ENCODE measurements at places on chromosomes 7 and 10.
A peak's percentile ranks its signal among the peaks of the same experiment; 100 is the strongest.

- H3K36me3 ChIP-seq: no peaks in the 10 kb centered on the region
- H3K27ac ChIP-seq: no peak overlapping the region
Measured at GRCh38 chr10:121337427-121337826, 260.8 kb downstream of the FGFR2 start.

DNA sequence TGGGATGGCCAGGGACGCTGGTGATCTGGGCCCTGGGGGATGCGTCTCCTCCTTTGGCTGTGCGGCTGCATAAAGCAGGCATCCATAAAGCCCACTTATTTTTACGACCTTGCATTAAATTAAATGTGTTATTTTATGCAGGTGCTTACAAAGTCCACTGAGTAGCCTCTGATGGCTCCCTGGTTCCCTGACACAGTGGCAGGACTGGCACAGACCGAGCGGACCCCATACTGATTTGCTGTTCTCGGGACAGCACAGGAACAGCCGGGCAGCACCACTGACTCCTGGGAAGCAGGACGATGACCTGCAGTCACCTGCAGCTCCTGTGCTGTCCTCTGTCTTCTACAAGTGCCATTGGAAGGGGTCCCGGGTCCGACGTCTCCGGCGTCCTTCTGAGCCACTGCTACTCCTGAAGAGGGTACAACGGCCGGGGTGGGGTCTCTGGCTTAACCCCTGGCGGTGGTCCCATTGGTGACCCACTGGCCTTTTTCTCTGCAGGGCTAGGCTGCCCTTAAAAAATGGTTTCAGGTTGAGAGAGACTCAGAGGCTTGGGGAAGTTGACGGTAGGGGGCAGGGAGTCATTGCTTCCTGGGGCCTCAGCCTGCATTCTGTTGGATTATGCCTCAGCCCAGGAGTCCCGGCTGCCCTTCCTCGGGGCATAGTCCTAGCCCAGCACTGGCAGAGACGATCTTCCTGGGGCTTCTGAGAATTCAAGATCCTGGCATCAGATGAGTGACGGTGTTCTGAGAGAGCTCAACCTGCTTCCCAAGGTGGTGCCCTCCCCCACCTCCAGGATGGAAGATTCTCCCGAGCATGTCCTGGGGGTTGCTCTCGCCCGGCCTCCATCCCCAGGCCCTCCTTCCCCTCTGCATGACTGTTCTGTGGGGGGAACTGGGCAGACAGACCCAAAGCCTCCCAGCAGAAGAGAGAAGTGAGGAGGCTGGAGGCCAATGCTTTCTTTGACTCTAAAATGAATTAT lies 330.1 kb downstream of the ADARB2 start:
- H3K36me3 ChIP-seq: no peaks in the 10 kb centered on the region
- H3K4me3 ChIP-seq: no peak overlapping the region
- no peak overlapping the region for H3K27ac ChIP-seq

- no peaks in the 10 kb centered on the region for H3K36me3 ChIP-seq
- H3K27me3 ChIP-seq: no peaks in the 10 kb centered on the region
- H3K4me1 ChIP-seq: no peaks in the 10 kb centered on the region
- no peak overlapping the region for H3K4me3 ChIP-seq
- no peak for DNase-seq
Measured at GRCh38 chr10:124516181-124516580, 54.6 kb downstream of the LHPP start.

GRCh38 chr10:70596860-70597809 lies 5.4 kb downstream of the PRF1 start:
- no peak for DNase-seq
- H3K27me3 ChIP-seq: no peaks in the 10 kb centered on the region
- H3K4me1 ChIP-seq: no peaks in the 10 kb centered on the region
- no peak overlapping the region for H3K4me3 ChIP-seq
- H3K36me3 ChIP-seq: no peaks in the 10 kb centered on the region
- no peak overlapping the region for H3K27ac ChIP-seq

- peak overlapping the region; percentile 62 for H3K27ac ChIP-seq
- no peaks in the 10 kb centered on the region for H3K36me3 ChIP-seq
- no peaks in the 10 kb centered on the region for H3K27me3 ChIP-seq
- peaks cover 5% of the 10 kb centered on the region for H3K4me1 ChIP-seq
- H3K4me3 ChIP-seq: no peak overlapping the region
Measured at GRCh38 chr7:22724861-22725260, 2.1 kb upstream of the IL6 start.

DNA sequence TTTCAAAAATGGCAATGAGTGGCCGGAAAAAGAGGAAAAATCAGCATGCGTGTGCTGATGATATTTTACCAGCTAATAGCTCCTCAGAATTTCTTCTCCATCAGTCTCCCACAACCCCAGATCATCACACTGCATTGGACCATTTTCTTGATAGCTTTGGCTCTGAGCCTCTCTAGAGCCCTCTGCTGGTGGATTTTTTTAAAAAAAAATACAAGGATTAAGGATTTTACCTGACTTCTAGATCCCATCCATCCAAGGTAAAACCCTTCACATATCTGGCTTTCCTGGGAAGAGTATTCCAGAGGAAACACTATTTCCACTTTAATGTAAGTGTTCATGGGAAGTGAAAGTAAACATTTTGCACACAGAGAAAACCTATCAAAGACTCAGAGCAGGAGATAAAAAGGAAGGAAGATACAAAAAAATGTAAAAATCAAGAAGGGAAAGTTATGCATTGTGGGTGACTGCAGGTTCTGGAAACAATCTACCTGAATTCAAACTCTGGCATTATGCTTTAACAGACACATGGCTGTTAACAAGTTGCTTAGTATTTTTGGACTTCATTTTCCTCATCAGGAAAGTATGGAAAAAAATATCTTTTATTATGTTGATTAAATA lies 380.9 kb downstream of the LRRTM3 start:
- H3K4me3 ChIP-seq: no peak overlapping the region
- no peaks in the 10 kb centered on the region for H3K27me3 ChIP-seq
- H3K4me1 ChIP-seq: no peaks in the 10 kb centered on the region
- H3K36me3 ChIP-seq: no peaks in the 10 kb centered on the region
- no peak overlapping the region for H3K27ac ChIP-seq

DNA sequence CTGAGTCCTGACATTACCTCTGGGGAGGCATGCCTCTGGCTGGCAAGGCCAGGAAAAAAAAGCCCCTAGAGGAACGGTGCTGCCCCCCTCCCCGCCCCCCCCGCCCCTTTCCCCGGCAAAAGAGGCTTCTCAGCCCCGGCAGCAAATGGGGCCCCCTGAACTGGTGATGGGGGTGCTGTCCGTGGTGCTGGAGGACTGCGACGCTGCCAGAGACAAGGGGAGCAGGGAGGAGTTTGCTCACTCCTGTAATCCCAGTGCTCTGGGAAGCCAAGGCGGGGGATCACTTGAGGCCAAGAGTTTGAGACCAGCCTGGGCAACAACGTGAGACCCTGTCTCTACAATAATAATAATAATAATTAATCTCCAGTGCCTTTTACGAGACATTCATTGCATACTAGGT lies 23.7 kb downstream of the SRRM3 start:
- H3K36me3 ChIP-seq: no peaks in the 10 kb centered on the region
- no peak overlapping the region for H3K4me3 ChIP-seq
- H3K4me1 ChIP-seq: no peaks in the 10 kb centered on the region
- peaks cover 71% of the 10 kb centered on the region for H3K27me3 ChIP-seq
- DNase-seq: no peak
- H3K27ac ChIP-seq: no peak overlapping the region

DNA sequence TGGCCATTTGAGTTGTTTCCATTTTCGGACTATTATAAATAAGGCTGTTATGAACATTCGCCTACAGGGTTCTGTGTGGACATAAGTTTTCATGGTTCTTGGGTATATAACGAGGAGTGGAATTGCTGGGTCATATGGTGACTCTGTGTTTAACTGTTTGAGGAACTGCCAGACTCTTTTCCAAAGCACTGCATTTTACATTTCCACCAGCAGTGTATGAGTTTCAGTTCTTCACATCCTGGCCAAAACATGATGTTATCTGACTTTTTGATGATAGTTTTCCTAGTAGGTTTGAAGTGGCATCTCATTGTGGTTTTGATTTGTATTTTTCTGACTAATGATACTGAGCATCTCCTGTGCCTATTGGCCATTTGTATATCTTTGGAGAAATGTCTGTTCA lies 5.4 kb downstream of the SUV39H2 start:
- H3K27me3 ChIP-seq: no peaks in the 10 kb centered on the region
- no peak overlapping the region for H3K27ac ChIP-seq
- DNase-seq: no peak

DNA sequence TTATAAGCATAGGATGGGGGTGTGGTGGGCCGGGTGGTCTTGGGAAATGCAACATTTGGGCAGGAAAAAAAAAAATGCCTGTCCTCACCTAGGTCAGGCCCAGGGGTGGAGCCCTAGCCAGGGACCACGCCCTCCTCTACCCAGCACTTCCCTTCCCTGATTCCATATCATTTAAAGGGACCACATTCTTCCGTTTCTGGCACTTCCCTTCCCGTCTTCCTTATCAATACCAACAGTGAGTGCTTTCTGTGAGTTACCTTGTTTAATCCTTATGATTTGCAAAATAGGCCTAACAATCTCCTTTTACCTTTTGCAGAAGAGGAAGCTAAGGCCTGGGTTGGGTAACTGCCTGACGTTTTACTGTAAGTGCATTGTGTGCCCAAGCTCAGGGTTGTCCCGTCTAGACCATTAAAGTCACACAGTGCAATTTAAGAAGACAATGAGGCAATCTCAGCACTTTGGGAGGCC lies 16.7 kb upstream of the C10orf95 start:
- peaks cover 18% of the 10 kb centered on the region for H3K4me1 ChIP-seq
- no peaks in the 10 kb centered on the region for H3K27me3 ChIP-seq
- peak overlapping the region; percentile 57 for H3K27ac ChIP-seq
- DNase-seq: peak; percentile 68

GRCh38 chr7:125383324-125383723 lies 453.7 kb upstream of the POT1 start:
- no peak for DNase-seq
- no peak overlapping the region for H3K27ac ChIP-seq
- H3K36me3 ChIP-seq: no peaks in the 10 kb centered on the region
- no peaks in the 10 kb centered on the region for H3K27me3 ChIP-seq
- no peaks in the 10 kb centered on the region for H3K4me1 ChIP-seq
- H3K4me3 ChIP-seq: no peak overlapping the region

- H3K27ac ChIP-seq: no peak overlapping the region
- no peak for DNase-seq
- H3K36me3 ChIP-seq: no peaks in the 10 kb centered on the region
- no peaks in the 10 kb centered on the region for H3K27me3 ChIP-seq
- peaks cover 13% of the 10 kb centered on the region for H3K4me1 ChIP-seq
Measured at GRCh38 chr7:81293806-81294205, 375.0 kb upstream of the SEMA3C start.

GRCh38 chr7:66076462-66077329 lies 1.1 kb downstream of the ASL start:
- peak overlapping the region; percentile 78 for H3K27ac ChIP-seq
- H3K4me1 ChIP-seq: peaks cover 14% of the 10 kb centered on the region
- DNase-seq: peak; percentile 77
- H3K4me3 ChIP-seq: peak overlapping the region; percentile 69

GRCh38 chr7:100407285-100408180 lies 21.0 kb downstream of the ZCWPW1 start:
- H3K27ac ChIP-seq: no peak overlapping the region
- no peak overlapping the region for H3K4me3 ChIP-seq
- H3K27me3 ChIP-seq: peaks cover 3% of the 10 kb centered on the region
- no peak for DNase-seq

- no peaks in the 10 kb centered on the region for H3K36me3 ChIP-seq
- no peak overlapping the region for H3K27ac ChIP-seq
- peaks cover 8% of the 10 kb centered on the region for H3K27me3 ChIP-seq
- H3K4me1 ChIP-seq: no peaks in the 10 kb centered on the region
- no peak for DNase-seq
Measured at GRCh38 chr10:128744811-128745305, 618.6 kb upstream of the MKI67 start.

GRCh38 chr7:114802632-114803031 lies 119.3 kb upstream of the MDFIC start:
- no peaks in the 10 kb centered on the region for H3K36me3 ChIP-seq
- H3K4me1 ChIP-seq: no peaks in the 10 kb centered on the region
- no peak for DNase-seq
- no peaks in the 10 kb centered on the region for H3K27me3 ChIP-seq

DNA sequence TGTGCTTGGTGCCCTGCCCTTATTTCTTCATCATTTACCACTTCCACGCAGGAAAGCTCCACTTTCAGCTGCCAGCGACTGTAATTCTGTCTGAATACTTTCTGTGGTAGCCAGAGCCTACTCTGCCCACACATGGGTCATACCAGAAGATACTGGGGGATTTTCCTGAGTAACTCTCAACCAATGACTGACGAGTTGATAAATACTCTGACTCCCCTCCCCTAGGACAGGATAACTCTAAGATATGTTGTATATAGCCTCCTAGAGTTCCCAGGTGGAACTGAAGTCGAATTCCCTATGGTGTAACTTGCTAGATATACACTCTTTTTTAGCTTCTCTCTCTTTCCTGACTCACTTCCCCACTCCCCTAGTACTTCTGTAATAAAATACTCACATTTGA lies 29.8 kb downstream of the SEM1 start:
- no peak overlapping the region for H3K27ac ChIP-seq
- no peaks in the 10 kb centered on the region for H3K4me1 ChIP-seq
- no peak overlapping the region for H3K4me3 ChIP-seq
- no peaks in the 10 kb centered on the region for H3K27me3 ChIP-seq

DNA sequence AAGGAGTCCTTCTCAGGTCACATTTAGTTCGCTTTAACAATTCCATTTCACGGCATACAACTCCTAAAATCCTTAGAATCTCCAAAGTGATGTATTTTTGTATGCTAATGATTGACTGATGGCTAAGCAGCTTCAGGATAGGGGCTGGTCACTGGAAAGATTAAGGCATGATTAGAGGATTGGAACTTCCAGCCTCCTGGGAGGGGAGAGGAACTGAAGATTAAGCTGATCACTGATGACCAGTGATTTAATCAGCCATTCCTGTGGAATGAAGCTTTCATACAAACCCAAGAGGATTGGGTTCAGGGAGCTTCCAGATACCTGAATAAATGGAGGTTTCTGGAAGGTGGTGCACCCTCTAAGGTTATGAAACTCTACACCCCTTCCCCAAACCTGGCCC lies 123.9 kb upstream of the CDK13 start:
- no peak for DNase-seq
- no peaks in the 10 kb centered on the region for H3K36me3 ChIP-seq
- peaks cover 11% of the 10 kb centered on the region for H3K27me3 ChIP-seq
- no peak overlapping the region for H3K27ac ChIP-seq
- H3K4me1 ChIP-seq: no peaks in the 10 kb centered on the region
- H3K4me3 ChIP-seq: no peak overlapping the region

DNA sequence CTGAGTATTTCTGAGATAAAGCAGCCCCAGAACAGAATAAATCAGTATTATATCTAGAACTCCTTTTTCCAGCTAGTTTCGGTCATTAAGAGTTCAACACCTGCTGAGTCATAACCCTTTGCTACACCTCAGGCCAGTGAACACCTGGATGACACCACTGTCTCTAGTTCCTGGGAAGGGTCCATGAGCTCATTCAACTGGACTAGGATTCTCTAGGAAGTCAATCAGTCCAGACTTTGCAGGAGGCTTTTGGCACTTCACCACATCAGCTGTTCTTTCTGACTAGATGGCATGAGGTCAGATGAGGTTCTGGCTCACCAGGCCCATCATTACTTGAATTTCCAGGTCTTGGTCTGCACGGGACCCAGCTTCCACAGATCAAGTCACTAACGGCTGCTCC lies 11.7 kb downstream of the SLC39A12 start:
- no peak overlapping the region for H3K4me3 ChIP-seq
- no peak for DNase-seq
- H3K4me1 ChIP-seq: peaks cover 8% of the 10 kb centered on the region
- H3K36me3 ChIP-seq: no peaks in the 10 kb centered on the region
- no peak overlapping the region for H3K27ac ChIP-seq

Measured in transverse colon (tissue), 4 donors.